SK-MEL-5 (cell line): ENCODE measurements at places on chromosomes 11 and 22. TPM values are rescaled to one million over a fixed set of nuclear protein-coding genes. Genes with fewer than 3 reads are reported as not detected.
A peak's percentile ranks its signal among the peaks of the same experiment; 100 is the strongest.

DNA sequence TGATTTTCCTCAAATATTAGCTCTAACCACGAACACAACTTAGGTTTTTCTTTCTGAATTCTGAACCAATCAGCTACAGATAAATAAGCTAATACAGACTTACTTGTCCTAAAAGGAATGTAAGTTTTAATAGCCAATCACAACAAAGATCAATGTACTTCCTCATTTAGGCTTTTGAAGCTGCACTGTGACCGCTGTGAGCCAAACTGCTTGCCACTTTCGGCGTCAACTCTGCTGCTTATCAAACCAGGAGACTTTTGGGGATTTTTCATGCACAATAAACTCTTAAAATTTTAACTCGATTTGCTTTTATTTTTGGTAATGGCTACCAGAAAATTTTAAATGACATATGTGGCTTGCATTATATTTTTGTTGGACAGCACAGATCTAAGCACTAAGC is 92.5 kb downstream of the TMPRSS5 start:
- no peak for DNase-seq

DNA sequence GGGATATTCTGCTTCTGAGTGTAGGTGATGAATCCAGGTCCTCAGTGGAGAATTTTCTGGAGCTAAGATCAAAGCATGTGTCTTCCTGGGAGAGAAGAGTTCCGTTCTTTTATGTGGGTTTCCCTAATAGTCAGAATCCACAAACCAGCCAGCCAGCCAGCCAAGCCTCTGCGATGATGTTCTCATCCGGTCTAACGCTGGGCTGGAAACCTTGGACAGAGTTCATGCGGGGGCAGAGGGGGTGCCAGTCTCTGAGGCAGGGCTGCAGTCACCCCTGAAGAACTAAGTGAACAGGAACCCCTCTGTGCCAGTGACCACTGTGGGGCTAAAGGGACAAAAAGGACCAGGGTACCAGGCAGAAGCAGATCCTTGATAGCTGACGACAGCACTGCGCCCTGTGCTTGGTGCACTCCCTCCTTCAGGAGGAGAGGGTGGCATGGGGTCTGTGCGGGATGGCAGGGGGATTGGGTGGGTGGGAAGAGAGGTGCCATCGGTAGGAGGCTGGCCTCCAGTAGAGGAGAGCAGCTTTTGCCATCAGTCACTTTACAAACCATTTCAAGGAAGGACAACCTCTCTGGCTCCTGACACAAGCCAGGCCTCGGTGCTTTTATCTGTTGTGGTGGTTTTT is 27.1 kb downstream of the ADAMTS15 start:
- no peak for DNase-seq

- no peak for DNase-seq
Observed at GRCh38 chr11:70527429-70528045, 129.2 kb downstream of the CTTN start.

Gene SYCE3
- total RNA-seq, result not detected in 2 replicates

Gene TUBA8
- 0.50 and 0.88 TPM in 2 replicates for total RNA-seq

- peak; percentile 48 for DNase-seq
Observed at GRCh38 chr22:27032091-27032761, 374.8 kb downstream of the MIAT start.

- DNase-seq, result peak; percentile 36
Observed at GRCh38 chr11:9092853-9093778, 1.7 kb upstream of the SCUBE2 start.

DNA sequence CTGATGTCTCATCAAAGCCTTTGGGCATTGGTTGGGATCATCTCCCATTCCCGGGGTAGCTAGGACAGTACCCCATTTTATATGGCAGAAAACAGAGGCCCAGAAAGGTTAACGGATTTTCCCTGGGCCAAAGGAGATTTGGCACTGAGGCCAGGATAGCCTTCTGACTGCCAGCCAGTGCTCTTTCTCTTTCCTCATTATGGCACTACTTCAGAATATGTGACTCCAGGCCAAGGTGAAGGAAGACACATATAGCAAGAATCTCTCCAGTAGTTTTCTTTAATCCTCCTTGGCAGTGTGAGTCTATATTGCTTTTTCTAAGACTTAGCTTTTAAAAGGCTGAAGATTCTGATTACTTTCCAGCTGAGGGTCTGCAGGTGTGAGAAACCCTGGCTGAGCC is 94.8 kb upstream of the AMOTL1 start:
- no peak for DNase-seq

Gene OVCH2
- not detected in 2 replicates for total RNA-seq

Gene CBY1
- 12.1 and 14.9 TPM in 2 replicates for total RNA-seq

Gene RASSF10
- 0.11 and 0.45 TPM in 2 replicates for total RNA-seq

DNA sequence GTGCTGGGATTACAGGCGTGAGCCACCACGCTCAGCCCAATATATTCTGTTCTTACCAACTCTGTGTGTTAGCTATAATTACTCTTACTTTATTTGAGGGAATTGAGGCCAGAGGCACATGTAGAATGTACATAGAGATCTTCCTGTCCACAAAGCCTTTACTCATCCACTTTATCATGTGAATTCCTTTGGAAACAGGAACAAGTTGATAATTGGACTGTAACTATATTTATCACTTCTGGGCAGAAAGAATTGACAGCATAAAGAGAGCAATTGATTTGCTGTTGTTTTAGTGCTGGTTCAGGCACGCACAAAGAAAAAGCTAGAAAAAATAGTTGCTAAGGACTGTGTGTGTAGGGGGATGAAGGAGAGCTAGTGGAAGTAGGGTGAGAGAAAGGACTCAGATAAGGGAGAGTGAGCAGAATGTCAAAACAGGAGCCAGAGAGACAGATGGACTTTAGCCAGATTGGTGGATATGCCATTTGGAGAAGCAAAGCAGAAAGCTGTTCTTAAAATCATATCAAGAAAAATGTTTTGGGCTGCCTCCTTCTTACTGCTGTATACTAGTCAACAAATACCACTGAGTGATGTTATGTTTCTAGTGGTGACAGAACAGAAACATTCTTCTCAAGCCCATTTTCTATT is 929.8 kb upstream of the CNTN5 start:
- peak; percentile 17 for DNase-seq

Gene OR2AG2
- total RNA-seq, result 0.08 and 0.61 TPM in 2 replicates

- no peak for DNase-seq
Observed at GRCh38 chr11:69876013-69876412, 56.8 kb upstream of the FGF3 start.

DNA sequence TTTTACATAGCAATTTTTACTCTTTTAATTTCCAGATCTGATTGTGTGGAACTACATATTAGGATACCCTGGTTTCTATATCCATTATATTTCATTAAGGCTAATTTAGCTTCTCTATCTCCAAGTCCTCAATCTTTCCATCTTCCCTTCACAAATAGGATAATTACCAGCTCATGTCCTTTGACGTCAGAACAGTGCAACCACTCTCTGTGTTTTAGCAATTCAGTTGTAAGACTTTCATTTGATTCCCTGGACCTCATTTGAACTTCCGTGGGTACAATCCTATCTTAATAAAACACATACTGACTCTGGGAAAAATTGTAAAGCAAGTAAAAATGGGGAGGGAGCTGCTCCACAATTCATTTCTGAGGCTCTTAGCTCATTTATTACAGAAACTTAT is 52.8 kb downstream of the FAM76B start:
- DNase-seq, result no peak

- DNase-seq, result peak; percentile 5
Observed at GRCh38 chr11:77636731-77637344, 756 bp downstream of the CLNS1A start.

- no peak for DNase-seq
Observed at GRCh38 chr11:3879967-3880542, 24.6 kb downstream of the STIM1 start.

DNA sequence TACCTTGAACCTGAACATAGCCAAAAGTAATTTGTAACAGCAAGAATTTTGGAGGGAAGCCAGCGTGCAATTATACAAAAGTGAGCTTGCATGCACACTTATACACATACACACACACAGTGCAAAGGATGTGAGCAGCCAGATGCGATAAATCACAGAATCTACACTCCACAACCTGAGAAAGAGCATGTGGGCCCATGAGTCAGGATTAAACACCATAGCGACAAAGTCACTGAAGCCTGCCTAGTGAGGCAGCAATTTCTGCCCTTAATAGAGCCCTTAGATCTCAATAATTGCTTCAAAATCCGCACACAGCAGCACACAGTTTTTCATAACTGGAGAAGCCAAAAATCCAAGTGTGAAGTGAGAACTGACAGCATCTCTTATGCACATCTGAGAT is 42.6 kb upstream of the TEAD1 start:
- no peak for DNase-seq

DNA sequence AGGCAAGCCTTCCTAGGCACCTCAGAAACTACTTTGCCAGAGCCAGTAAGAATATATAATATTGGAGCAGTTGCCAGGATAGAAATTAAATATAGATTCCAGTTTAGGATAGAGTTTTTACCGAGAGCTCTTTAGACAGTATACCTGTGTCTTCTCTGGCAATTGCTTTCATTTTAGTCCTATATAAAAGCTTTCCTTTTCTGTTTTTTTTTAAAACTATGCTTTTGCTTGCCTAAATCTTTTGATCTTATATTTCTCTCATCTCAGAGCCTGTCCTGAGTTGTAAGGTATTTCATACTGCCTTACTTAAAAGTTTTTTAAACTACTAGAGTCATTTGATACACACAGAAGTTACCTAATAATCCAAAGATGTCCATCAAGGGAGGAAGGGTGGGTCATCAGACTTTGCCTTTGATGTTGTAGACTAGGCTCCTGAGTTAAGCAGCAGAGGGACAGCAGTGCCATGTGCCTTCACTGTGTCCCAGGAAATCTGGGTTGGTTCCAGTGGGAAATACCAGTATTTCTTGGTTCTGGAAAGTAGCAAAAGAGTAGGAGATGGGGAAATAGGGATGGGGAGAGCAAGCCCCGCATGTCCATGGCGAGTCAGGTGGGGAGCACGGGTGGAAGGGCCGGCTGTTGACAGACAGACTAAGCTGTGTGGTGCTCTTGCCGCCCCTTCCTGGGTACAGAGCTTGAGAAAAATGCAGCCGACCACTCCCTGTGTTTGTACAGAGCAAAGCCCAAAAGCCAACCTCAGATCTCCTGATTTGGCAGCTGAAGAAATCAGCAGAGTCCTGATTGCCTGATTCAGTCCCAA is 11.2 kb downstream of the MCAM start:
- no peak for DNase-seq

Gene WNT7B
- not detected in 2 replicates for total RNA-seq

Gene KCNQ1
- 0.71 TPM in 1 of 2 replicates, not detected in the other for total RNA-seq

- peak; percentile 20 for DNase-seq
Observed at GRCh38 chr11:20015529-20016427, 144.5 kb downstream of the DBX1 start.

DNA sequence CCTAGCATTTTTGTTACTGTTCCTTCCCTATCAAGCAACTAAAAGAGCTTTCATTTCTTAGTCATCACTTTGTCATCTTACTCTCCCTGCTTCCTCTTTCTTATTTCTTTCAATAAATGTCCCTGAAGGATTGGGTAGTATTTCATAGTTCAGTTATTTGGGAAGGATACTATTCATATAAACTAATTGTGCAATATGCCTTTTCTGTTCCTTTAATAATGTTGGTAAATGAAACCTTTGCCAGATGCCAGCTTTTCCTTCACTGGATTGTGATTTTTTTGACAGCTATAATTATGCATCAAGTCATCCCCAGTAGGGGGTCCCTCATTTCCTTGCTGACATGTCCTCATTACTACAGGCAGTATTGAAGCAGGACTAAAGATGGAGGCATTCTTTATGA is 101.7 kb downstream of the ATM start:
- DNase-seq, result no peak

DNA sequence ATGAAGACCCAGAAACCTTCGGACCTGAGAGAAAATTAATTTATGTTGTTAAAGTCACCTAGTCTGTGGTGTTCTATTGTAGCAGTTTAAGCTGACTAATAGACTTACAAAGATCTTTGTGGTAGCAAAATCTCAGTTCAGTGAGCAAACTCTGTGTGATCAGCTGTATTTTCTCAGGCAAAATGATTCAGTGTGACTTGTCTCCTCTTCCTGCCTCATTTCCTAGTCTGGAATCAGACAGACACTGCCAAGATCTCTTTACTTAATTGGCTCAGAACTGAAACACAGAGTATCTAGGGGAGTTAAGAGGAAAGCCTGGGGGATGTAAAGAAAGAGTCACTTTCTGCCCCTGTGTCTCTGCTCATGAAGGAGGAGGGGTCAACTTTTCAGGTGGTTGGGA is 564.7 kb downstream of the KCNA4 start:
- no peak for DNase-seq

DNA sequence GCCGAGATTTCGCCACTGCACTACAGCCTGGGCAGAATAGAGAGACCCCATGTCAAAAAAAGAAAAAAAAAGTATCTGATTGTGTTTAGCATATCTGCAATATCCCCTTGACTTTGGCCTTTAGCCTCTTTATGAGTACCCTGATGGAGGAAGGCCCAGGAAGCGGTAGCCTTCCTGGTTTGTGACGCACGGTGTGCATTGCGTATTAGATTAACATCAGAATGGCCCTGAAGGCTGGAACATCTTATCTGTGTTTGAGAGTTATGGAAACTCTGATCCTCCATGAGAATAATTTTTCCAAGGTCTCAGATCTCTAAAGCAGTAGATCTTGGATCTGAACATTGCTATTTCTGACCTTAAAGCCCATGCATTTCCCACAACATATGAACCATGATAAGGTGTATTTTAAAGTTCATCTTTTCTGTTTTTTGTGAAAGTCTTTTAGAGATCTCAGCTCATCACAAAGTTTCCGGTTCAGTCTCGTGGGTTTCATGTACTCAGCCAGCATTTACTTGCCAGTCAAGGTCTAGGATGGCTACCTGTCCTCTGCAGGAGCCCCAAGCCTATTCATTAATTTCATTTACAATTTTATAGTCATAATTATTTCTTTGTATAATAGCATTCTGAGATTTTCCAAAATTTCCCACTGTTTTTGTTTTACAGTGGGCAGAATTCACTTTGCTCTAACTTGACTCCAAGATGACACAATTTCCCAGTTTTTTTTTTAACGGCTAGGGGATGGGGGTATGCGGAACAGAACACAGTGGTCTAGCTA is 605 bp upstream of the FDX1 start:
- DNase-seq, result no peak

Gene MYOD1
- total RNA-seq, result not detected in 2 replicates

Gene CDKN1C
- 14.7 and 18.7 TPM in 2 replicates for total RNA-seq

GRCh38 chr11:117930668-117931330 is 1.6 kb upstream of the TMPRSS13 start:
- DNase-seq, result no peak

DNA sequence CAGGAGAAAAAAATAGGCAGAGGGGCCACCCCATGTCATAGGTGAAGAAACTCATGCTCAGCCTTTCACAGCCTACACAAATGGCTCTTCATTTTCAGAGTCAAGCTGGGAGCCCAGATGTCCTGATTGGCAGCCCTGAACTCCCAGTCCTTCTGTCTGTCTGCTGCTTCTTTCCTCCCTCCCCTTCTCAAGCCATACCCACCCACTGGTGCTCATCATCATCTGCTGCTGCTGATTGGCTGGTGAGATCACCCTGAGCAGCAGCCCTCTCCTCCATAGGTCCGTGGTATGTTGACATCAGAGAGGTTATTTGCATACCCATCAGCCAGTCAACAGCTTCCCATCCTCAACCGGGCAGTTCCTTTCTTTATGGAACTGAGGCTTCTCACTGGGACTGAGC is 46.1 kb upstream of the PRDM11 start:
- DNase-seq, result peak; percentile 69

- peak; percentile 40 for DNase-seq
Observed at GRCh38 chr11:10900681-10901415, 43.0 kb upstream of the ZBED5 start.

Gene STK33
- total RNA-seq, result not detected in 2 replicates

Gene CREB3L1
- 0.13 TPM in 1 of 2 replicates, not detected in the other for total RNA-seq
